Renal cortical epithelial cell (primary cell): ENCODE measurements at places on chromosomes 2 and 18. TPM values are rescaled to one million over a fixed set of nuclear protein-coding genes. Genes with fewer than 3 reads are reported as not detected.

KCNG2 gene
- 0.20 TPM in 1 of 2 replicates, not detected in the other for total RNA-seq

HRH4 gene
- total RNA-seq: 0.05 TPM in 1 of 2 replicates, not detected in the other

PROKR1 gene
- total RNA-seq: not detected in 2 replicates

PFN4 gene
- total RNA-seq: 0.40 TPM in 1 of 2 replicates, not detected in the other

XDH gene
- 2.0 and 25.9 TPM in 2 replicates for total RNA-seq

EN1 gene
- total RNA-seq: not detected in 2 replicates

ERICH2 gene
- total RNA-seq: 1.0 TPM in 1 of 2 replicates, not detected in the other

NCK2 gene
- total RNA-seq: 45.7 and 65.0 TPM in 2 replicates

SLC8A1 gene
- total RNA-seq: 11.7 and 12.9 TPM in 2 replicates

MEIS1 gene
- total RNA-seq: 1.8 and 3.1 TPM in 2 replicates

SULT1C4 gene
- total RNA-seq: 37.2 and 47.7 TPM in 2 replicates

C2orf72 gene
- 0.17 and 0.50 TPM in 2 replicates for total RNA-seq

AKAIN1 gene
- not detected in 2 replicates for total RNA-seq

FRZB gene
- total RNA-seq: not detected in 2 replicates

EVA1A gene
- total RNA-seq: 82.8 and 202 TPM in 2 replicates

CLEC4F gene
- not detected in 2 replicates for total RNA-seq
